Stimulated activated CD8-positive, alpha-beta memory T cell treated with anti-CD3 and anti-CD28 coated beads, Interleukin-7, amount 100 ng/mL, for 1 hour (primary cell): ENCODE measurements at places on chromosomes 4 and X.

DNA sequence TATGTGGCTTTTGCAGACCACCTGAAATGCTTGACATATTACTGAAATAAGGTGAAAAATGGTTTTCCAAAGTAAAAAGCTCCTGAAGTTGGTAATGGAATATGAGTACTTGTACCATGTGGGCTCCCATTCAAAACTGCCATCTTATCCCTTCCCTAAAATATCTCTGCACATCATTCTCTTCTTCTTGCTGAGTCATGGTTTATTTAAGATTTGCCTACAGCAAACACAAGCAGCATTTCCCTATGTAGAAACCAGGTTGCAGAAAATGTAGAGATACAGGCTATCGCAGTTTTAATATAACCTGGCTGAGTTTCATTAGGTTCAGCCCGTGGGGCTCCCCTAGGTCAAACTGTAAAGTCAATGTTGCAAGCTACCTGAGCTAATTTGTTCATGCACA is 270.1 kb downstream of the NLGN4X start:
- no peak for DNase-seq

GRCh38 chr4:179755322-179755721 is 2313.1 kb upstream of the AGA start:
- DNase-seq, result no peak

DNA sequence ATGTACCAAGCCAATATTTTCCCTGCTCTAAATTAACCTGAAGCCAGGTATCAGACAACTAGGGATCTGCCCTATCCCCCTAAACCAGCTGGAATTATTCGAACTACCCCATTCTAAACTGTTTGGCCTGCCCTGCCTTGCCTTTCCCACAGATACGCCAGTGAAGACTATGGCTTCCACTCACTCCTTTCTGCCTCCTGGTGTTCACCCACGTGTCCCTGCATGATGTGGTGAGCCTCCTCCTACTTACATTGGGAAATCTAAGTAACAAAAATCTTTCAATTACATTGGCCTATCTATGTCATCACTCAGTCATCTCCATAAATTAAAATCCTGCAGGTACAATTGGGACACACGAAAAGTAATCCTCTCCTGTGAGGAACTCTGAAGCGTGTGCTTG is 6.1 kb upstream of the LDOC1 start:
- no peak for DNase-seq

DNA sequence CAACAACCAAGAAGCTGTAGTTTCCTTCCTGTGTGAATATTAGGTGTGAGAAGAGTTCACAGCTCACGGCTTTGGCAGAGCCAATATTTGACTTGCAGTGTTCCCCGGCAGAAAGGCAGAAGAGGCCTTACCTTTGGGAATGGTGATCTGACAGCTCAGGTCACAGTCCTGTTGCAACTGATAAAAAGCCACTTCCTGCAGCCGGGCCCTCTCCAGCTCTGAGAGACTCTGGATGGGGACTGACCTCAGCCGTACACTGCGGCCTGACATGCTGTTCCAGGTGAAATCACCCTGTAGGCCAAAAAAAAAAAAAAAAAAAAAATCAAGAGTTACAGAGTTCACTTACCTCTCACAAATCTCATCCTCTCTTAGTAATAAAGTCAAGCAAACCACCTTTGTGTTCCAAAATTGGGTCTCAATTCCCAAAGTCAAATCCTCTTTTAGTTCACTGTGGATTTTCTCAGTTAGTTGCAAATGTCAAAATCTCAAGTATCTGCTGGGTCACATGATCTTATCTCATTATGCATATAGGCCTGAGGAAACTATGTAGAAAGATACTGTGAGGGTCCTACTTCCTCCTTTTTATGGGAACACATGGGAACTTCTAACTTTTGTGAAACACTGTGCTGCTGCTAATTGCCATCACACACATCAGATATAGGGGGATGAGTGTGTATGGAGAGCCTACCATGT is 38.6 kb upstream of the AMELX start:
- no peak for DNase-seq

GRCh38 chr4:41696131-41696530 is 52.4 kb downstream of the PHOX2B start:
- DNase-seq, result no peak

GRCh38 chr4:70564033-70564432 is 28.0 kb upstream of the AMBN start:
- DNase-seq, result no peak

GRCh38 chr4:40214038-40214437 is 17.2 kb downstream of the RHOH start:
- no peak for DNase-seq

DNA sequence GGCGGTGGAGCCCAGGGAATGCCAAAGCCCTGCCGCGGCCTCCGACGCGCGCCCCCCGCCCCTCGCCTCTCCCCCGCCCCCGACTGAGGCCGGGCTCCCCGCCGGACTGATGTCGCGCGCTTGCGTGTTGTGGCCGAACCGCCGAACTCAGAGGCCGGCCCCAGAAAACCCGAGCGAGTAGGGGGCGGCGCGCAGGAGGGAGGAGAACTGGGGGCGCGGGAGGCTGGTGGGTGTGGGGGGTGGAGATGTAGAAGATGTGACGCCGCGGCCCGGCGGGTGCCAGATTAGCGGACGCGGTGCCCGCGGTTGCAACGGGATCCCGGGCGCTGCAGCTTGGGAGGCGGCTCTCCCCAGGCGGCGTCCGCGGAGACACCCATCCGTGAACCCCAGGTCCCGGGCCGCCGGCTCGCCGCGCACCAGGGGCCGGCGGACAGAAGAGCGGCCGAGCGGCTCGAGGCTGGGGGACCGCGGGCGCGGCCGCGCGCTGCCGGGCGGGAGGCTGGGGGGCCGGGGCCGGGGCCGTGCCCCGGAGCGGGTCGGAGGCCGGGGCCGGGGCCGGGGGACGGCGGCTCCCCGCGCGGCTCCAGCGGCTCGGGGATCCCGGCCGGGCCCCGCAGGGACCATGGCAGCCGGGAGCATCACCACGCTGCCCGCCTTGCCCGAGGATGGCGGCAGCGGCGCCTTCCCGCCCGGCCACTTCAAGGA is at the start of gene FGF2:
Gene FGF2 (plus strand): TSS at position 279 of the 705 bp plus-strand sequence. CDS start 344 bp downstream, at position 623.
- no peak for DNase-seq

DNA sequence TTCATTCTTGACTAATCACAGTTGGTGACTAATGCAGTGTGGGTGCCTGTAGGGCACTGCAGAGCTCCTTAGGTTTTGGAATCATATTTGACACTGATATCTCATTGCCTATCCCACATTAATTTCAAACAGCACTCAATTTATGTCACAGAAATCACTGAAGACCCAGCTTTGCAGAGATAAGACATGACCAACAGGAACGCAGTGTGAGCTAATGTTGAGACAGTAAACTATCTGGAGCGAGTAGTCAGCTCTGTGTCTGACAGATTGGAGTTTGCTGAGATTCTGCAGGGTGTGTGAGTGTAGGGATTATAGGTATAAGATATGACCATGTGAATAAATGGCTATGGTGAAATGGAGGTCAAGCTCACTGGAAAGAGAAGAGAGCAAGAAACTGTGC is 1586.1 kb upstream of the AGA start:
- DNase-seq, result no peak

DNA sequence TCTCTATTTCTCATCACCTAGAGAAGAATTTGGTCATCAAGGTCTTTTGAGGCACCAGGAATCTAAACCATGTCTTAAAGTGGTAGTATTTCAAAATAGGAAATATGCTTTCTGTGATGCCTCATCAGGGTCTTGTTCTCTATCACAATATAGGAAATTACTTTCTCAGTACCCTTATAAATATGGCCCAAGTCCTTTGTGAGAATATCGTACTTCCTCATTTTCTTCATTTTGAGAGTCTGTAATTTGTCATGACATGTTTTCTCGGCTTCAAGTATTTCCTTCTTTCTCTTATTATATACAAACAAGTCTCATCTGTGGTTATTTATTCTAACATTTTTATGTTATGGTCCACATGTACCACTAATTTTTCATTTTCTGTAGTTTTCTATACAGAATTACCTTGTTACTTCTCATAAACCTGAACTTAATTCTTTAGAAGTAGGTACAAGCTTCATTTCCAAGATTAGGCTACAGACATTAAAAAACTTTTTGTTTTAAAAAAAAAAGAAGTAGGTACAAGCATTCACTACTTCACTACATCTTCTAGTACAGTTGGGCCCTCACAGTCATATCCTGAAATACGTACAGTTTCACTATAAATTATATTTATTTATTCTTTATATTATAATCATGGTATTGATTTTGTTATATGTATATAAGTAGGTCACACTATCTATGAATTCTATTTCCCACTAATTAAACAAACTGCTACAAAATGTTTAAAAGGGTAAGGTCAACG is 54.4 kb downstream of the KLHL13 start:
- DNase-seq, result no peak

DNA sequence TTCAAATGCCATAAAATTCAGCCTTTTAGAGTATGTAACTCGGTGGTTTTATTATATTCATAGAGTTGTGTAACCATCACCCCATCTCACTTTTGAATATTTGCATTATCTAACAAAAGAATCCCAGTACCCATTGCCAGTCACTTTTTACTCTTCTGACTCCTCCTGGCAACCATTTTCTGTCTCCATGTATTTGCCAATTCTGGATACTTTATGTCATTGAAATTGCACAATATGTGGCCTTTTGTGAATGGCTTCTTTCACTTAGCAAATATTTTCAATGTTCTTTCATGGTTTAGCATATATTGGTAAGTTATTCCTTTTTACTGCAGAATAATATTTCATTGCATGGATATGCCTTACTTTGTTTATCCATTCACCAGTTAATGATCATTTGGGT is 79.9 kb downstream of the SLIT2 start:
- no peak for DNase-seq

DNA sequence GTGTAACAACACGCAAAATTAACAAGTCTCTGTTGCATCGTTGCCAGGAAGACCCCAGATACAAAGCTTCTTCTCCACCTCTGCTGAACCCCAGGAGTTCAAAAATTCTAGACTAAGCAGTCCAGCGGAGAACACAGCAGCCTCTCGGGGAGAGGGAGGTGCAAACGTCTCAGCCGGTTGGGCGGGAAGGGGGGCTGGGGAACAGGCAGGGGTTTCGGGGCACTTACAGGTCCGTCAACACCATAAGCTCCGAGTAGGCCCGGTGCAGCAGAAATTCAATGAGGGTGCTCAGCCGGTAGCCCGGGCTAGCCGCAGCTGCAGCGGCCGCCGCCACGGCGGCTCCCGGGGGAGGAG is 394 bp downstream of the MED14 start:
- DNase-seq, result peak; percentile 0

DNA sequence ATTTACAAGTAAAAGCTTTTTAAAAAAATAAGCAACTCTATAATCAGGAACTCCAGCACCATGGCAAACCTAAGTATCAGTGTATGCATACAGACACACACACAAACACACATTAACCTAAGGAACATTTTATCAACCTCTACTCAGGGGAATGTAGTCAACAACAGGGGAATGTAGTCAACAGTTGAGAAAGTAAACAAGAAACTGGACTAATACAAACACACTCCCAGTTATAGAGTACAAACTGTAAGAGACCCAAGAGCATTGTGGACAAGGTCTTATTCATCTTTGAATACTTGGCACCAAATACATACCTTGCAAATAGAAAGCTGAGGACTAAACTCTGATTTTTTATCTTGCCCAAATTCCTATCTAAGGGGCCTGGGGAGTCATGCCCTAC is 36.2 kb downstream of the PAPSS1 start:
- no peak for DNase-seq

DNA sequence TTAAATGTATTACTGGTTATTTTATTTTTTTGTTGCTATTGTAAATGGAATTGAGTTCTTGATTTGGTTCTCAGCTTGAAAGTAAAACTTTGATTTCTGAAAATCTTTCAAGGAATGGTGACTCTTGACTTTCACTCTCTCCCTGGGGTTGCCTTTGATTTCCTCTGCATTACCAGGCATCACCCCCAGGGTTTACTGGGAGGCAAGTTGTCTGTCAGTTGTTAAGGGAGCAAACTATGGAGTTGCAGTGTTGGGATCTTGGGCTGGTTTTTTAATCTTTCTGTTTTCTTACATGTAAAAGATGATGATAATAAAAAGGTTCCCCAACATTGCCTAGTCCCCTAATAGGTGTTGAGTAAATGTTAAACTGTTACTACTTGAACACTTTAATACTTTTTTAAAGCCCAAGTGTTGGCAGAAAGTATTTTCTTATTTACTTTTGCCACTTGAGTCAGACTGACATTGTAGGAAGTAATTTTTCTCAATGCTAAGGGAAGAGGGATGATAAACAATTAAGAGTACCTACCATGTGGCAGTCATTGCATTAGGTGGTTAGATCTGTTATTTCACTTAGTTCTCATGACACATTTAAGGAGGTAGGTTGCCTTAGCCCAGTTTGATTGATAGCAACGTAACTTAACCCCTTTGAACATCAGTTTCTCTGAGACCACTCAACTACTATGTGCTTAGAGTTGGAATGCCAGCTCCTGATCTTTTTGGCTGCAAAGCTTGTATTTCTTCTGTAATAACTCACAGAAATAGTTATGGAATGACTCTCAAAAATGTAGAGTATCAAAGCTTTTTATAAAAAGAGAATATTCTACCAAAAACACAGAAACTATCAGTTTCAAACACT is 67.1 kb downstream of the DCLK2 start:
- no peak for DNase-seq

GRCh38 chr4:98638661-98639060 is 19.8 kb downstream of the TSPAN5 start:
- DNase-seq, result no peak

GRCh38 chr4:25861280-25861950 is 1.4 kb downstream of the SEL1L3 start:
- DNase-seq, result no peak

DNA sequence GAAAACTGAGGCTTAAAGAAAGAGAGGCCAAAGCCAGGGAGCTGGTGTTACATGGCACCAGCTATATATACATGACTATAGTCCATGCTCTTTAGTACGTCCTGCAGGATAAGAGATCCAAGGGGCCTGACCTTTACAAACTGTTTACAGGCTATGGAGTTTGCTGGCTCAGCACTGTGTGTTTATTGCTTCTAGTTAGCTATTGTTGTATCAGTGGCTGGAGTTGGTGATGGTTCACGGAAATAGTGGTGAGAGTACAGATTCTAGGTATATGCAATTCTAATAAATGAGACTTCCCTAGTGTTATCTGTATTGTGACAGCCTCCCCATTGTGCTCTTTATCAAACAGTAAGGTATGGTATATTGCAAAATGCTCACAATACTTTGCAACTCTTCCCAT is 46.5 kb downstream of the REPS2 start:
- no peak for DNase-seq

GRCh38 chrX:49762175-49762720 is 66.5 kb upstream of the PAGE1 start:
- no peak for DNase-seq

GRCh38 chr4:74483226-74483911 is 38.4 kb downstream of the AREG start:
- no peak for DNase-seq

DNA sequence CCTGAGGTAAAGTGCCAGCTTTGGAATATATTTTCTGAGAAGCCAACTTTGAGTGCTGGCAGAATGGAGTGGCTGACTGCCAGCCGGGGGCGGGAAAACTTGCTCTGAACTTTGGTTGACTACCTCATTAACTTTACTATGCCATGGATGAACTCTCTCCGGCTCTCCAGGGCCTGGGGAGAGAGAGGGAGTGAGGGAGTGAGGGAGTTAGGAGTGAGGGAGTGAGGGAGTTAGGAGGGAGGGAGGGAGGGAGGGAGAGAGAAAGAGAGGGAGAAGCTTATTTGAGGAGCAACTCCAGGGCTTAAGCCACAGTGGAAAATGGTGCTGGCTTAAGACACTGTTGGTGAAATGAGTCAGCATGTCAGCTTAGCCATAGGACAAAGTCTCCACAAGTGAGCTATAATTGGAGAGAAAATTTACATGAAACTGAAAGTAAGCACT is 280.9 kb upstream of the RPS6KA3 start:
- DNase-seq, result no peak

GRCh38 chr4:19239565-19239964 is 1012.1 kb upstream of the SLIT2 start:
- no peak for DNase-seq
